ENCODE measurements at places on chromosomes 5 and 9.

DNA sequence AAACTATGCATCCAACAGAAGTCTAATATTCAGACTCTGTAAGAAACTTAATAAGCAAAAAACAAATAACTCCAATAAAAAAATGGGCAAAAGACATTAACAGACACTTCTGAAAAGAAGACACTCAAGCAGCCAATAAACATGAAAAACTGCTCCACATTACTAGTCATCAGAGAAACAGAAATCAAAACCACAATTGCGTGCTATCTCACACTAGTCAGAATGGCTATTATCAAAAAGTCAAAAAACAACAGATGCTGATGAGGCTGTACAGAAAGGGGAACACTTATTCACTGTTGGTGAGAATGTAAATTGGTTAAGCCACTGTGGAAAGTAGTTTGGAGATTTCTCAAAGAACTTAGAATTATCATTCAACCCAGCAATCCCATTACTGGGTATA is 101.2 kb upstream of the TRIM32 start:
- DNase-seq: no peak

DNA sequence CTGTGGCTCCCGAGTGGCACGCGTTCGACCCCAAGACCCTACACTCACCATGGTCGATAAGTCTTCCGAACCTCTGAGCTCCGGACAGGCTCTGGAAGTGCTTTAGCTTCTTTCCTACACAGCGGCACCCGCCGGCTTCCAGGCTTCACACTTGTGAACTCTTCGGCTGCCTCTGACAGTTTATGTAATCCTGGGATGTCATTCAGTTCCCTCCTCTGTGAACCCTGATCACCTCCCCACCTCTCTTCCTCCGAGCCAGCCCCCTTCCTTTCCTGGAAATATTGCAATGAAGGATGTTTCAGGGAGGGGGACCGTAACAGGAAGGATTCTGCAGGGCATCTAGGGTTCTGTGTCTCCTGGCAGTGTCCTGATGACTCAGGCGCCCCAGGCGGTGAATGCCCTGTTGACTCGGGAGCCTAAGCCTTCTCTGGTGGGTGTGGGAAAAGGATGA is at the start of gene CD14:
TSS of gene CD14 (minus strand) at position 155 of the 451 bp plus-strand sequence. CDS start at position 51, 104 bp downstream.
- peak; percentile 55 for DNase-seq

GRCh38 chr5:141709699-141710267 is 27.8 kb upstream of the ARAP3 start:
- DNase-seq: no peak

- no peak for DNase-seq
Measured at GRCh38 chr5:160360310-160360709, 10.1 kb downstream of the C1QTNF2 start.

DNA sequence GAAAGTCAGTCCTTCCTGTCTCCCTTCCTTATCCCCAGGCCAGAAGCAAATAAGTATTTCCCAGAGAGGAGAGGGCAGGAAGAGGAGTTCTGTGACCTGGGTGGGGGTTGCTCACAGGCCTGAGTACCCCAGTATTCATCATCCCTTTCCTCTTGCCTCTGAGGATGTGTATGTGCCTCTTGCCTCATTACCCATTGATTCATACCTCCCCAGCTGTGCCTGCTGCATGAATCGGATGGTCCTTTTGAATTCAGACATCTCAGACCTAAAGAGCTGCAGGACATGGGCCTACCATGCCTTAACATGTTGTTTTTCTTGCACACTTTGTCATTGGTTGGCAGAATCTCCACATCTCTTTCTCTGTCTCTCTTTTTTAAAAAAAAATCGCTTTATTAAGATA is 112.8 kb upstream of the SHB start:
- DNase-seq: no peak

- no peak for DNase-seq
Measured at GRCh38 chr9:29769019-29769418, 2195.7 kb upstream of the C9orf72 start.

- DNase-seq: no peak
Measured at GRCh38 chr5:139746691-139747582, 48.7 kb upstream of the PSD2 start.

DNA sequence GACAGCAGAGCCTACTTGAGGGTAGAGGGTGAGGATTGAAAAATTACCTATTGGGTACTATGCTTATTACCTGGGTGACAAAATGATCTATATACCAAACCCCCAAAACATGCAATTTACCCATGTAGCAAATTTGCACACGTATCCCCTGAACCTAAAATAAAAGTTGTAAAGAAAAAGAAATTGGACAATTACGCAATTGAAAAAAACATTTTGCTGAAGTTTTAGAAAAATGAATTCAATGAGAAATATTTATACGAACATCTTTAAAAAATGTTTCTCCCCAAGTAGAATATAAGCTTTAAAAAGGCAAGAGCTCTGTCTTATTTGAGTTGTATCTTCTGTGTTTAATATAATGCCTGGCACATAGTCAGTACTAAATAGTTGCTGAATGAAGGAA is 30.3 kb upstream of the TRAF1 start:
- no peak for DNase-seq

DNA sequence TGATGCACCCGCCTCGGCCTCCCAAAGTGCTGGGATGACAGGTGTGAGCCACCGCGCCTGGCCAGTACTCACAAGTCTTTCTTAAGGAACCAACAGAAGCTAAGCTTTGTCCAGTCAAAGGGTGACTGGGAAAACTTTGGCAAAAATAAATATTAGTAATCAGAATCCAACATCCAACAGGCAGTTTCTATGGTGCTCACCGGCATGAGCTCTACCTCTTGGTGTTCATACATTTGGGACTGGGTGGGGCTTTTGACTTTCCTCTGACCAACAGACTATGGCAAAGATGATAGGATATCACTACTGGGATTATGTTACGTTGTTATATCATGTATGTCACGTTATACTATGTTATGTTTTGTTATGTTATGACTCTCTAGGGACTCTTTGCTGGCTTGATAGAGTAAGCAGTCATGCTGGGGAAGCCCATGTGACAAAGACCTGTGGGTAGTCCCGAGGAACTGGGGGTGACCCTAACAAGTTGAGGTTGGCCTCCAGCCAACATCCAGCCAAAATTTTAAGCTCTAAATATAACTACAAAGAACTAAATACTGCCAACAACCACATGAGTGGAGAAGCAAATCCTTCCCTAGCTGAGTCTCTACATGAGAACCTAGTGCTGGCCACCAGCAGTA is 6.0 kb downstream of the RASGEF1C start:
- DNase-seq: no peak

GRCh38 chr5:75169516-75169915 is 67.2 kb downstream of the ANKRD31 start:
- DNase-seq: no peak

GRCh38 chr5:125668884-125669283 is 754.3 kb upstream of the GRAMD2B start:
- no peak for DNase-seq

GRCh38 chr5:161047024-161047423 is 195.0 kb upstream of the ATP10B start:
- DNase-seq: no peak

DNA sequence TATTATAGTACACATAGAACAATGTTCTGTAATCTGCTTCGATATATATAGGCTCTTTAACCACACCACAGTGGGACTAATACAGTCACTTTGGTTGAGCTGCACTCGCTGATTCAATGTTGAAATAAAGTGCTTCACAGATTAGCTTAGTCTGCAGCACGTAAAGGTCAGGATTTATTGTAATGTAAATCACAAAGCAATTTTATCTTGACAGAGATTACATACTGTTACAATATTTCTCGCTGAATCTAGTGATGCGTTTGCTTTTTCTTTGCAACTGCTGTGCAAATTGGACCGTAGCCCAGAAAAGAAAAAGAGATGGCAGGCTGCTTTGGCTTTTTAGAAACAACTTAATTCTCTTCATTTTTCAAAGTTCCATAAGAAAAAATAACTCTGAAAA is 52.9 kb downstream of the CETN3 start:
- no peak for DNase-seq

- DNase-seq: no peak
Measured at GRCh38 chr5:67770431-67771025, 445.0 kb upstream of the PIK3R1 start.

- no peak for DNase-seq
Measured at GRCh38 chr5:38528162-38528703, 28.2 kb downstream of the LIFR start.

DNA sequence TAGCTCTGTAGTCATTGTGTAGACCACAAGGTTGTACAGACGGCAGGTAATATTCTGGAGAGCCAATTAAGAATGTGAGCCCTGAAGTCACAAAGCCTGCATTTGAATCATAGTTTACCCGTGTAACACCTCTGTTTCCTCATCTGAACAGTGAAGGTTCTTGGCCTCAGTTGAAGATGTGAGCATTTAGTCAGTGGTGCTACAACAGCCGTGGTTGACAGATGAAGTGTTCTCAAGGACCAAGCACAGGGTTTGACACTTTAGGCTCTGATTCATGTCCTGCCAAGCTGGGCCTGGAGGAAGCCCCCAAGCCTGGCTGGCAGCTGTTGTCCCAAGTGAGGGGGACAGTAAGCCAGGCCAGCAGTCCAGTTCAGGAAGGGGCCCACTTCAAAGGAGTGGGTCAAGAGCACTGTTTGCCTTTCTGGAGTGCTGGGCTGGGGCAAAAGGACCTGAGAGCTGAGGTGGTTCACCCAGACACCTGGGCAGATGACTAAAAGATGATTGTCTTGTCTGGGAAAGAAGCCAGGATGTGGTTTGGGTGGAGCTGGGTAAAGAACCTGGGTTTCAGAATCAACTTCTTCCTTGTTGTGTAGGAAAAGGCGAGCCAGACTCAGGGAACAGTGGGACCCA is 20.7 kb downstream of the FAXDC2 start:
- no peak for DNase-seq

DNA sequence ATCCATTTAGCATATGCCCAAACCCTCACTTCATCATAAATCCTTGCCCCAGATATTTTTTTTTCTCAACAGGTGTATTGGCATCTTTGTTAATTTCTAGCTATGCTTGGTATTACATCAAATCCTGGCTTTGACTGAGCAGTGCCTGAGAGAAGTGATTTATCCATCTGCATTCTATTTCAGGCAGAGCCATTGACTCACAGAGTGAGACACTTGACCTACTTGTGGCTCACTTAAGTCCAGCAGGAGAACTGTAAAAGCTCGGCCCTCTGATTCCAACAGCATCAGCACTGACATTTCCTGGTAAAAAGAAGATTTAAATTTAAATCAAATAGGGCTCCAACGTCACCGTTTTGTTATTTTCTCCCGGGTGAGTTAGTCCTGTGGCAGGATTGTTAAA is 93.4 kb downstream of the PLK2 start:
- DNase-seq: no peak

- DNase-seq: no peak
Measured at GRCh38 chr5:138980441-138980840, 105.3 kb upstream of the LRRTM2 start.

GRCh38 chr5:32051796-32052195 is 122.3 kb downstream of the GOLPH3 start:
- DNase-seq: no peak

- peak; percentile 75 for DNase-seq
Measured at GRCh38 chr5:151699071-151699901, 12.6 kb upstream of the SPARC start.

DNA sequence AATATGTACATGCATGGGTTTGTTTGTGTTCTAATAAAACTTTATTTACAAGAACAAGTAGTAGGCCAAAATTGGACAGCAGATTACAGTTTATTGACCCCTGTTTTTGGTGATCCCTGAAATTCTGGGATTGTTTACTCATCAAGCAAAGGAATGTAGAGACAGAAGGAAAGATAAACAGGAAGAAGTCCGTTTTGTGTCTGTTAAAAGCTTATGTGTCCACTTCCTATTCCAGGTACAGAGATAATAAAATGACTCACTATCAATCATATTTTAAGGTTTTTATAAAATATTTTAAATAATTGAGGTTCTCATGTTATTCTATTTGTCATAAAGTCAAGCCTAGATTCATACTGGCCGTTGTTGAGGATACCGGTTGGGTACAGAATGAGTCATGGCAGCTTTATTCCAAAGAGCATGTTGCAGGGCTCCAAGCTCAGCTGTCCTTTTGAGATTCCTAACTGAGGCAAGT is 214.9 kb upstream of the DAB2 start:
- no peak for DNase-seq

GRCh38 chr5:168669156-168669555 is 90.0 kb upstream of the PANK3 start:
- no peak for DNase-seq

GRCh38 chr5:2093859-2094615 is 211.3 kb upstream of the IRX4 start:
- no peak for DNase-seq

GRCh38 chr9:130993303-130994030 is 15.5 kb upstream of the LAMC3 start:
- no peak for DNase-seq

DNA sequence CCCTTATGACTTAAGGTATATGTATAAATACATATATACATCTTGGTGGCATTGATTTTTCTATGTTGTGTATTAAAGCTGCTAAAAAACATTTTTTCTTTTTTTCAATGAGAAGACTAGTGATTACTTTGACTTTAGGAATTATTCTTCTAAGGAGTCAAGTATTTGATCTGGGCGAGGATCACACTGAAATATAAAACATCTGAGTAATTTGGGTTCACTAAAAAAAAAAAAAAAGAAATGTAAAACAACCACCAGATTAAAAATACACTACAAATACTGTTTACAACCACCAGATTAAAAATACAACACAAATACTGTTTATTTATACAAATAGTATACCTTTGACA is 9.0 kb downstream of the UBAP1 start:
- no peak for DNase-seq
